ENCODE measurements at places on chromosomes 11 and 22.

DNA sequence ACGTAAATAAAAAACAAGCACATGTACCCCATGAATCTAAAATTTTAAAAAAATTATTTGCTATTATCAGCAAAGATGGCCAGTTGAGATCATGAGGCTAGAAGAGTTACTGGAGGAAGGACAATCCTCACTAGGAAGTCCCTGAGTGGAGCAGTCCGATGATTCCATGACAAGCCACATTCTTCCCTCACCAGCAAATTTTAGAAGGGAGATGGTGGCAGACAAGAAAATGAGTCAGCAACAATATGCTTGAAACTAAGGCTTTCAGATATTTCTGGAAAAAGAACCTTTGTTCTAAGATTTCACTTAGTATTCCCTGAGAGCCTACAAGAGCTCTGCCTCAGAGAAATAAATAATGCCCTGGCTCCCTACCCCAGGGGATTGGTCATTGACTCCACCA is 34.9 kb downstream of the P4HA3 start:
- DNase-seq, result no peak

DNA sequence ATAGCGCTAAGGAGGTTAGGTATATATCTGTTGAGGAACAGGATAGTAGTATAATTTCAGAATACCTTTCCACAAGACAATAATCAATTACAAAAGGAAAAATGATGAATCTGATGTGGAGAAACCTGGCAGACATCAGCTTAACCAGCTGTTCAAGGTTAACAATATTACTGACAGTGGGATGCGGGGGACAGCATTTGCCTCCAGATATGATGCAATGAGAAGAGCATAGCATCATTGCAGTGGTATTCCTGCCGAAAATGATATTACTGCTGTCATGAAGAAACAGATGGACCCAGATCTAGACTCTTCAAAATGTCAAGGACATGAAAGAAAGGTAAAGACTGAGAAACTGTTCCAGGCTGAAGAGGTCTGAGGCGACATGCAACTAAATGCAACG is 49.7 kb downstream of the RBFOX2 start:
- DNase-seq, result no peak

- DNase-seq, result no peak
These were observed 77.7 kb downstream of the LINC01488 start for GRCh38 chr11:69559181-69559580.

GRCh38 chr22:20060700-20061480 is 19.2 kb upstream of the DGCR8 start:
- no peak for DNase-seq

GRCh38 chr22:42893371-42894150 is 36.5 kb upstream of the ARFGAP3 start:
- no peak for DNase-seq

- DNase-seq, result no peak
These were observed 49.6 kb downstream of the NAV2 start for GRCh38 chr11:19762266-19762665.

- DNase-seq, result no peak
These were observed 4.9 kb upstream of the SPECC1L start for GRCh38 chr22:24265734-24266133.

DNA sequence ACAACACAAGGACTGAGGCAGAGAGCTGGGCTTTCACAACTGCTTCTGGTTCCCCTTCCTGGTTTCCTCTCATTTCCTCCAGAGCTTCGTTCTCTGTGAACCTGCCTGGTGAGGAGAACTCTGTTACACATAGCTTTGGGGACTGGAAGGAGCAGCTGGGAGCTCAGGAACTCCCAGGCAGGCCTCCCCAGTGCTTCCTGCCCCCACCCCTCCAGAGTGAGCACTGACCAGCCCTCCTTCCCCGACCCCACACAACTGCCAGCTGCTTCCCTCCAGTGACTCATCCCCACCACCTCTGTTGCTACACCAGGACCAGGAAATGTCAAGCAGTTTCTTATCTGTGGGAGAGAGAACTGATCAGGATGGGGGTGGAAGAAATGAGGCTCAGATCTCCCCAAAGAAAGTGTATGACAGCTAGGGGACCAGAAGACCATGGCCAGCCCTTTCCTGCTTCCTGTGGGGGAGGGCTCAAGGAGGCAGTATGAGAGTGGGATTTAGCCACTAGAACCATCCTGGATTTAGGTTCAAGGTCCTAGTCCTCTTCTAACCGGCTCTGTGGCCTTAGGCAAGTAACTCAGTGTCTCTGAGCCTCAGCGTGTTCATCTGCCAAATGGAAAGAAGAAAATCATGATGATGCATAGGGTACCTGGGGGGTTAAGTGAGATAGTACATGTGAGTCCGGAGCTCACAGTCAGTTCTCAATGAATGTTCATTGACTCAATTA is 4.5 kb upstream of the TP53I11 start:
- DNase-seq, result peak; percentile 87

GRCh38 chr22:27752771-27753170 is 48.8 kb downstream of the MN1 start:
- no peak for DNase-seq

GRCh38 chr22:45680932-45681700 is 9.5 kb downstream of the ATXN10 start:
- no peak for DNase-seq

DNA sequence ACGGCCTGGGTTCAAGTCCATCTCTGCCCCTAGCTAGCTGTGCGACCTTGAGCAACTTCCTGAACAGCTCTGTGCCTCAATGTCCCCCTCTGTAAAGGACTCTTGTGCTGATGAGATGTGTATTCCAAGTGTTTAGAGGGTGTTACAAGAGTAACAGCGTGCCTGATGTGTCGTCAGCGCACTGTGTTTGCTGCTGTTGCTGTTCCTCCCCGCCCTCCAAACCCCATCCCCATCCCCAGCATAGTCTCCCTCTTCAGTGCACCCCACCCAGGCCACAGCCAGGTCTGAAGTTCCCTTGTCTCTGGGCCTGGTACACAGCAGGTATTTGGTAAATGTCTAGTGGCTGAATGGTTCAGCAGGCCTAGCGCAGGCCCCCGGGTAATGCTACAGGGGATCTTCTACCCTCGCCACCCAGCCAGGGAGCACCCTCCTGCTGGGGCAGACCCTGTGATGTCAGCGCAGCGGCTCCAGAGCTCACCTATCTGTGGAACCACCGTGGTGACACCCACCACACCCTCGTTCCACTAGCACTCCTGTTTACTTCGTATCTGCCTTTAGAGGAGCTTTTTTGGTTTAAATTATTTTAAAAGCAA is 10.3 kb downstream of the CBX7 start:
- DNase-seq, result no peak

DNA sequence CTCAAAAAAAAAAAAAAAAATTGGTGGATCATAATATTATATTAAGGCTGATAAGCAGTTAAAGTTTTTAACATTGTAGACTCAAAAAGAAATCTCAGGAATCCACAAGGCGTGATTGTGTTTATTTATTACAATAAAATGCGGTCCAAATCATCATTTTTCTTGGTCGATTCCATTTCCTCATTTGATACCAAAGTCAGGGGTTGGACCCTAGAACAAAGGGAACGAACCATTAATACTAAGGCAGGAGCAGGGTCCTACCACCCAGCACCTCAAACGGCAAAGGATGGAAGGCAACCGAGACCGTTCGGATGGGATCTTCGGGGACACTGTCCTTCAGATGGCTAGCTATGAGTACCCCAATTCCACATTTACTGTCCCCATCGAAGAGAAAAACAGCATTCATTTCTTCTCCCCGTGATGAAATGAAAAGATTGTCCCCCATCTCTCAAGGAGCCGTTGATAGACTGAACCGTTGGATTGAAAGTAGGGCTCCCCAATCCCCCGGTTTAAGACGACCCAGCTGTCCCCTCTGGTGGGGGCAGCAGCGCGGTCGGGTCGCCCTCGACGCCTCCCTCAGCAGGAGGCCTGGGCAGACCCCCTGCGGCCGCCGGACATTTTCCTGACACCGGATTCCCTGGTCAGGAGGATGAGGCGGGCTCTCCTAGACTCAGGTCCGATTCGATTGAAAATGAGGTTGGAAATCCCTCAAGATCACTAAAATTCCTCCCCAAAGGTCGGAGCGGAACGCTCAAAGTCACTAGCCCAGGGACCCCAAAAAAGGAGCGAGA is 607 bp downstream of the DMC1 start:
- DNase-seq, result peak; percentile 15
